NCI-H524 (cell line): ENCODE measurements at places on chromosomes 2 and 18.

DNA sequence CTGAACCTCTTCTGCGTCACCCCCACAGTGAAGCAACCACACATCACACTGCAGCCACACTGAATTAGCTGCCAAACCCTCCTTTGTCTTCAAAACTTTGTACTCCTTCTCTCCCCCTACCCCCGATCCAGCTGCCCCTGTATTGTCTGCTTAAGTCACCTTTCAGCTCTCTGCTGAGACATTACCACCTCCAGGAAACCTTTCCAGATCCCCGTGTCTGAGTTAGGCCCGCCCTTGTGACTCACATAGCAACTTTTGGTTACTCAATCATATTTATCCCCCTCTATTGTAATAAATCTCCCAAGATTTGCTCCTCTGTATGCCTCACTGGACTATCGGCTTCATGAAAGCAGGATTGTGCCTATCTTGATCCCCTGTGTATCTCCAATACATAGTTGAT is 82.8 kb upstream of the CDCA7 start:
- no peak for DNase-seq

DNA sequence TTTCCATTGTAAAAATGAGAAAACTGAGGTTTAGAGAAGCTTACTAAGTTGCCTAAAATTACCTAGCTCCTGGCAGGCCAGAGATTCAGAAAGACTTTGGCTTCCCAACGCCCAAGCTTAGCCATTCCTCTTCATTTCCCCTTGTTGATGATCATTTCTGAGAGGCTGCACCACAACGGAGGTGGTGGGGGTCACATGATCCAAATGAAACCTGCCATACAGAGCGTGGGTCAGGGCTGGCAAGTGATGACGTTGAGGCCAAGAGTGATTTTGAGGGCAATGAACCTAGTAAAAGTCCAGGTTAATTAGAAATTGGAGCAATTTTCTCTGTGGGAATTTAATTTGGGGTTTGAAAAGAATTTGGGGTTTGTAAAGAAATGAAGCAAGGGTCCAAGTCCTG is 109.9 kb downstream of the TMEM182 start:
- no peak for DNase-seq

GRCh38 chr2:50356858-50357257 is 675.1 kb downstream of the NRXN1 start:
- no peak for DNase-seq

DNA sequence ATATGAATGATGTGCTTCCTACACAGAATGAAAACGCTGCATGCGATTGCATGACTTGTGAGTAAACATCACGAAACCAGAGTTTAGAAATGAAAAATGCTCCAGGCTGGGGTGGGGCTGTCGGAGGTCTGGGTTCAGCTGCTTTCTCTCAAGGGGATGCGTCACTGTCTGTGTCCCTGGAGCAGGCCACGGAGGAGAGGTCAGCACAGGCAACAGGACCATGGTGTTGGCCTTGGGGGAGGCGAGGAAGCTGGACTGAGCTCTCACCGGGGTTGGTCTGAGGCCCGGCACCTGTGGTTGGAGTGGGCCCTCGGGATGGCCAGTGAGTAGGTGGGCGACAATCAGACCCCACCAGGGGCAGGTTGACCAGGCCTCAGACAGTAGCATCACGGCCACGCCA is 89.0 kb upstream of the TMEM18 start:
- no peak for DNase-seq

- peak; percentile 5 for DNase-seq
Observed at GRCh38 chr18:70920840-70921374, 632.1 kb downstream of the SOCS6 start.

- no peak for DNase-seq
Observed at GRCh38 chr2:144479138-144479537, 40.8 kb downstream of the ZEB2 start.

DNA sequence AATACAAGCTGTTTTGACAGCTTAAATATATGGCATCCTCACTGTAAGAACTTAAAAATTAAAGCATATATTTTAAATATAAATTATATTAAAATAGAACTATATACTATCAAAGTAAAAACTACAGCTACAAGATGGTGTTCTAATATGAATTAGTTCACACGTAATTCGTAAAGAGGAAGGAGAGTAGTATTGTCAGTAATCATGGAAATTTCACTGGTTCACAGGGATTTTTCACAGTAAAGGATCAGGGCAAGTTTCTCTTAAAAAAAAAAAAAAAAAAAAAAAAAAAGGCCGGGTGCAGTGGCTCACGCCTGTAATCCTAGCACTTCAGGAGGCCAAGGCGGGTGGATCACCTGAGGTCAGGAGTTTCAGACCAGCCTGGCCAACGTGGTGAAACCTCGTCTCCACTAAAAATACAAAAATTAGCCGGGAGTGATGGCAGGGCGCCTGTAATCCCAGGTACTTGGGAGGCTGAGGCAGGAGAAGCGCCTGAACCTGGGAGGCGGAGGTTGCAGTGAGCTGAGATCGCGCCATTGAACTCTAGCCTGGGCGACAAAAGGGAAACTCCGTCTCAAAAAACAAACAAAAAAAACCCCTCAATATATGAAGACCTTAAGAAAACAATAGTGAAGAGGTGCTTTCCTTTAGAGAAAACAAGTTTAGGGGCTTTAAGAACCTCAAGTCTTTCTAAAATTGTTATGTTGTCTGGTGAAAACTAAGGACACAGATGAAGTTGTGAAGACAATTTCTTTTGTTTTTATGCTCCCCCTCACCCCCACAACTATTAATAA is 32.5 kb downstream of the PNO1 start:
- DNase-seq: no peak

DNA sequence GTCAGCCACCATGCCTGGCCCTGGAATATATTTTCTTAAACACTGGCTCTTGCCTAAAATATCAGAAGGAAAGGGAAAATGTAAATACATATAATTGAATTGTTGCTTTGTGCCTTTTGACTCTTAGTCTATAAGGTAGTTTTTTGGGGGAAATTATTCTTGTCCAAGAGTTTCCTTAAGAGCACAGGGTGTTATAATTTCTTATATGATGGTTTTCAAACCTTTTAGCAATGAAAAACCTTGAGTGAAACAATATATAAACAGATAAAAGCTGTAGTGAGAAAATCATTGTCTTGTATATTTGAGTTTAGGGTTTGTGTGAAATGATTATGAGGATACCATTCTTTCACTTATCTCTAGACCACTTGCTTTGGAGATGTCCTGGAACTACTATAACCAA is 40.2 kb downstream of the DDX1 start:
- DNase-seq: no peak

GRCh38 chr2:74596584-74596983 is 42.1 kb downstream of the DOK1 start:
- DNase-seq: no peak
